Sciatic nerve (tissue), 2 donors: ENCODE measurements at places on chromosomes 3 and 15.
A peak's percentile ranks its signal among the peaks of the same experiment; 100 is the strongest.

DNA sequence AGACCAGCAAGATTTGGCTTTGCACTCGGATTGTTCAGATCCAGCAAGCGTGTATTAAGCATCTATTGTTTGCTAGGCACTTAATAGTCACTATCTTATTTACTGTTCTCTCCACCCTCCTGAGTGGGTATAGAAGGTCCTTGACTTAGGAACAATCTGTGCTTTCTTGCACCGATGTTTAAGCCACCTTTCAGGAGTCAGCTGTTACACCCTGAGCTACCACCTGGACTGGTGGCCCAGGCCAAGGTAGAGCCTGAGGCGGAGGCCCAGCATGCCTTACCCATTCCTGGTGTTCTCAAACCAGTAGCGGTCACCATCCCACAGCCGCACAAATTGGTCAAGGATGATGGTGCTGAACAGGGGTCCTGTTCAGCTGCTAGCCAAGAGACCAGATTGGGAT, 10.0 kb downstream of the DUOX1 start:
- no peak for DNase-seq

DNA sequence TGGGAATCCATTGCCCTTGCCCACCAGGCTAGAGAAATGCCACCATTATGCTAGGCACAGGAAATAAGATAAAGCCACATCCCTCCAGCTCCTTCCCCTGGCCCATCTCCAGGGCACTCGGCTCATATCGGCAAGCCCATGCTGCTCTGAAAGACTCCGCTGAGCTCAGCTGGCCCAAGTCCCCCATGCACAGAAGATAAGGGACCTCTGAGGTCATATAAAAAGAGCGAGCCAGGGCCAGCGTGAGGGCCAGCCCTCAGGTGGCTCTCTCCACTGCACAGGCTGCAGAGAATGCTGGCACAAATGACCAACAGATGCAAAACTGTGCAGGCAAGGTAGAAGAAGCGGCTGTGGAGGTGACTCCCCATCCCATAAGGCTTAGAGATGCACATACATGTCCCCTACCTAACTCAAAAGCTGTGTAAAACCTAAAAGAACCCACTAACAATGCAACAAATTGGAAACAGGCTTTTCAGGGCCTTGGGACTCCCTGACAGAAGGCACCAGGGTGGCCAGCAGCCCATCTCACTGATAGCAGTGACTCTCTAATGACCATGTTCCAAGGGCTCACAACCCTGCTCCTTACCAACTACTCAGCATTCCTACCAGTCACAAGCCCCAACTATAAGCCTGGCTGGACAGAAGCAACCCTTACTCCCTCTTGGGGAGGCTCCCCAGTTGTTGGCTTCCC, 3.0 kb downstream of the RAB6B start:
- DNase-seq = no peak

- DNase-seq = no peak
These were observed 15.1 kb downstream of the CCDC33 start for GRCh38 chr15:74251131-74251811.

DNA sequence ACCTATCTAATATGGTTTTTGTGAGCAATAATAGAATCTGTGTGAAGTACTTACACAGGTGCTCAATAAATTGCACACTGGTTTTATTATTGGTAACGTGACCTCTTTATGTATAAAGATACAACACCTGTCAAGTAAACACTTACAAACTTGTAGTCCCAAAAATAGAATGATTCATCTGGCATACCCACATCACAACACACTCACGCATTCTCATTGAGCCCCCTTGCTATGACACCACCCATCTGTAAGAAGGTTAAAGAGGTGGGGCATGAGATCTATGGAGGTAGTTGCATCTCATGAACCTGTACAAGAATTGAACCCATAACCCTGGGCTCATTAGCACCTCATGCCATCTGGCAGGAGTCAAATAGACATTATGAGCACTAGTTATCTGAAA, 134.9 kb upstream of the THBS1 start:
- no peak for DNase-seq

DNA sequence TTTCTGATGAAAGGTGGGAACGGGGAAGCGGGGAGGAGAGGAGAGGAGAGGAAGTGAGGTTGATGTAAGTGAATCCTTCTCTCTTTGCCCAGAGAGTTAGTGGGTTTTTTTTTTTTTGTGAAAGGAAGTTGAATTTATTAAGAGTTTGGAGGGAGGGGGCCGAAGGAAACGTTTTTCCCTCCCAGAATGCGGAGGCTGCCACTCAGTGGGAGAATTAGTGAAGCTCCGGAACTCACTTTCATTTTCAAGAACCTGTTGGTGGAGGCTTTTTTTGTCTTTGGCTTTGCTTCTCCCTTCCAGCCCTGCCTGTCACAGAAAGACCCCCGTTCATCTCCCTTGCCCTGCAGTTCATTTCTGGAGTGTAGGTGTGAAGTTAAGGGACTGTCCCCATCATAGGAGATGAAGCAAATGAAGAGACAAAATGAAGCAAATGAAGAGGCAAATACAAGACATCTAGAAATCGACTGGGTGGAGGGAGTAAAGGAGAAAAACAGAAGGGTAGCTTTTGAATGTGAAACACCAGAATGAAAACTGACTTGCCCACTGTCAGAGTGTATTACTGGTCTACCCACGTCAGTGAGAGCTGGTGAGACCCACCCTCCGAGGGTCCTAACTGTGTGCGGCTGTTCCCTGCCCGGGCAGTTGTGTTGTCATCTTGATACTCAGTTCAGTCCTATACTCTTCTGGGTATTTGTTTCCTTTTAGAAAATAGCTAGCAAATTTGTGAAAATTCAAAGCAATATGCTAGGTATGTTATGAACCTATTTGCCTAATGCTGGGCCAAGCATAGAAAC, 91.5 kb downstream of the ITPR1 start:
- DNase-seq = peak; percentile 64
